HCEC 1CT (cell line): ENCODE measurements at places on chromosomes 1 and 21.

- DNase-seq, result no peak
Observed at GRCh38 chr1:164599272-164599671, 40.3 kb downstream of the PBX1 start.

GRCh38 chr1:1229770-1230169 lies 2.0 kb downstream of the SDF4 start:
- DNase-seq, result no peak

- DNase-seq, result no peak
Observed at GRCh38 chr1:246083416-246083815, 423.7 kb downstream of the SMYD3 start.

DNA sequence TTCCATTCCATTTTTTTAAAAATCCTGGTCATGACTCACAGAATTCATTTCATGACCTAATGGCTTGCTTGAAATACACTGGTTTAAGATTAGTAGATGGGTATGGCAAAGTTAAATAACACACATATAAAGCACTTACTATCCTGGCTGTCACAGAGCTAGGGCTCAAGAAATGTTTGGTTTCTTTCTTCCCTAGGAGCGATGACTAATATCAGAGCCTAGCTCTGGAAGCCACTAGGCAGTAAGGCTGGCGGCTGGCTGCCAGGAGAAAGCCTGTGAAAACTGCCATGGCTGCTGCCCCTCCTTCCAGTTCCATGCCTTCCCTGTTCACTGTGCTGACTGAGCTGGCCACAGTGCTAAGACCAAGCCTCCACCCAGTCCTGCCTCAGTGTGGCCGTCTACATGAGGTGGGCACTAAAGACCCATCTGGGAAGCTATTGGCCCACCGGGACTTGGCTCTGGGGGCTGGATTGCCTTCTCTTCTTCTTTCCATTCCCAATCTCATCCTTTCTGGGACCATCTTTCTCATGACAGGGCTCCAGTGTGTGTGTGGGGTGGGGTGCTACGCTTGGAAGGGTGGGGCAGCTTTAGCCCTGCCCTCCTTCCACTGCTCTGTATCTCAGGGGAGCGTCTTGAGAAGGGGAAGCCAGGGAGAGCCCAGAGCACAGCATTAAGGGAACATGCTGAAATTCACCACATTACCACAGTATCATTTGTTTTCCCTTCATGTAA lies 10.8 kb upstream of the ASCL5 start:
- DNase-seq, result peak; percentile 85

- no peak for DNase-seq
Observed at GRCh38 chr1:195577748-195578147, 1030.5 kb downstream of the KCNT2 start.

DNA sequence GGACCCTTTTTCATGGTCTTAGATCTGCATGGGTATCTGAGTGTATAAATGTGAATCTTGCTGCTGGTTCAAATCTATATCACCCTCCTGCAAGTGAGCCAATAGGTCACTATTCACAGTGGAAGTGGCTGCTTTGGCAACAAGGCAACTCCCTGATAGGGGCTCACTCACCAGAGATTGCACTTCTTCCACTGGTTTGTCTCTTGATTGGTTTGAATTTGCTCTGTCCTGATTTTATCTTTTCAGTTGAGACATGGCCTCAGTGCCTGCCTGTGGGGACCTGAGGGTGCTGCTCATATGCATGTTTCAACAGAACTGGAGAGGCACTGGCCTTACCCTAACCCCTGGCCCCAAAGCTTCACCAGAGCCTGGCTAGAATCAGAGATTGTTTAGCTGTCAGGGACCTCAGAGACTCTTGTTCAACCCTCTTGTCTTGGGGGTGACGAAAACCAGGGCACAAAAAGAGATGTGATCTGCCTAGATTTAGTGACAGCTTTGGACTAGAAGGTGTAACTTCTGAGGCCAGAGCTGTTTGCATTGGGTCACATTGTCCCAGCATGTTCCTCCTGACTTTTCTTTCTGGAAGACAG lies 16.9 kb downstream of the AVPR1B start:
- DNase-seq, result no peak

GRCh38 chr1:75172556-75172955 lies 38.4 kb downstream of the LHX8 start:
- no peak for DNase-seq

DNA sequence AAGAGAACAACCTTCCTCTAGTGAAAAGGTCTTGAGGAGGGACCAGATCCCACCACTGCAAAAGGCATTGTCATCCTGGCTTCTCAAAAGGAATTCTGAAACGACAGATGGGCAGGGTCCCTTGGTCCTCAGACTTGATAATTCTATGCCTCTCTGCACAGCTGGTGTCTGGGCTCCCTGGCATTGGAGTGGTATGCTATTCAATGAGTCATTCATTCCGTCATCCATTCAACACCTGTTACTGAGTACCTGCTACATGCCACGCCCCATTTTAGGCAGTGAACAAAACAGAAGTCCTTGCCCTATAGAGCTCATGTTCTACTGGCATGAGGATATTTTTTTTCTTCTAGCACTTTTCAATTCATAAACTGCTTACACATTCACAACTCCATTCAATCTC lies 45.8 kb upstream of the HMGB4 start:
- DNase-seq, result no peak

DNA sequence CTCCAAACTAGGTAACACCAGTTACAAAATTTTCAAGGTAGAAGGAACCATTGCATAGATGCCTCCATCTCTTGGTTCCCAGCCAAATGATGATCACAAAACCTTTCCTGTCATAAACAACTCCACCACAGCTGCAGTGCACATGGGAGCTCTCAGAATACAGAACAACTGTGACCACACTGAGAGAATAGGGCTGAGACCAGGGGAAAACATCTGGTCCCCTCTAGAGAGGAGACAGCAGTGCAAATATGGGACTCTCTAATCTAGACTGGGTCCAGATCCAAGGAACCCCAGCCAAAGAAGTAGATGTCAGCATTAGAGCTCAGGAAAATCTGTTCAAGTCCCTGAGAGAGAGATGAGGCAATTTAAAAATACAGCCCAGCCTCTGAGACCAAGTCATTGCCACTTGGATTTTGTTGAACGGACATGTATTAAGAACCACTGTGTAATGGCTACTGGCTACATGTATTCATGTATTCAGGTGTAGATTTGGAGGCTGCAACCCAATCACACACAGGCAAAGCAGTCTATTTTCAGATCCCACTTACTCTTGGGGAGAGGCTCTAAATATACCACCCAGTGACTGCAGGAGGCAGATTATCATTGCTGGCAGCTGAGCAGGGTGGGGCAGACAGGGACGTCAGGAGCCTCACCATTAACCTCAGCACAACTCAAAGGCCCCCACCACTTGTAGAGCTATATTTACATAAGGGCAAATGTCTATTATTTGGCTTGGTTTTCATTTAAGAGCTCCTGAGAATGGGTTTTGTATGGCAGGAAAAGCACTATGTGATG lies 7.6 kb upstream of the RXRG start:
- DNase-seq, result no peak

GRCh38 chr21:29248124-29248523 lies 50.6 kb upstream of the BACH1 start:
- DNase-seq, result peak; percentile 62
